Stimulated activated CD4-positive, alpha-beta T cell treated with anti-CD3 and anti-CD28 coated beads, Interleukin-2, amount 100 ng/mL, for 24 hours (primary cell): ENCODE measurements at places on chromosomes 1 and 21.
A peak's percentile ranks its signal among the peaks of the same experiment; 100 is the strongest.

DNA sequence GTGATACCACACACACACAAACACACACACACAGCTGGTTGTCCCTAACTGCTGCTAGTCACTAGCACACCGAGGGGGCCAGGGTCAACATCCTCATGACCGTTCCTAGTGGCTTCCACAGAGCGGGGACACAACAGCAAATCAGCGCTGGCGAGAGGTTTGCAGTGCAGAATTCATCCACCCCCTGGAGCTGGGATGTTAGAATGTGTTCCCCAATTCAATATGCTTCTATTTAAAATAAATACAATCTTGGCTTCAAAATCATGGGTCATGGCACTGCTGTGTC, 16.2 kb upstream of the C2CD2 start:
- no peak for DNase-seq

DNA sequence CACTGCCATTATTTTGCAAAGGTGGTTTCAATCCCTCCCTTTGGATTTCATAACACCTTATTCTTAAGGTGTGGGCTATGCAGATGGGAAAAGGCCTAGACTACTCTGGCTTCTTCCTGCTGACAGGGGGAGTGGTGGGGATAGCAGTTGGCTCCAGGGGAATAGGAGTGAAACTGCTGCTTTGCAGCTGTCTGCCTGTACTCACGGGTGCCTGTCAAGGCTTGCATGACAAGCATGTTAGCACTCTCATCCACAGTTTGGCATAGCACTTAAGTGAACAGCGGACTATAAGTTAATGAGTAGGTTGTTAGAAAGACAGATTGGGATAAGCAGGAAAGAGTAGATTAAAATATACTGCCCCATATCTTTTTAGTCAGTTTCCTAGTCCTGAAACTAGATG, 287.5 kb upstream of the DAB1 start:
- no peak for DNase-seq

DNA sequence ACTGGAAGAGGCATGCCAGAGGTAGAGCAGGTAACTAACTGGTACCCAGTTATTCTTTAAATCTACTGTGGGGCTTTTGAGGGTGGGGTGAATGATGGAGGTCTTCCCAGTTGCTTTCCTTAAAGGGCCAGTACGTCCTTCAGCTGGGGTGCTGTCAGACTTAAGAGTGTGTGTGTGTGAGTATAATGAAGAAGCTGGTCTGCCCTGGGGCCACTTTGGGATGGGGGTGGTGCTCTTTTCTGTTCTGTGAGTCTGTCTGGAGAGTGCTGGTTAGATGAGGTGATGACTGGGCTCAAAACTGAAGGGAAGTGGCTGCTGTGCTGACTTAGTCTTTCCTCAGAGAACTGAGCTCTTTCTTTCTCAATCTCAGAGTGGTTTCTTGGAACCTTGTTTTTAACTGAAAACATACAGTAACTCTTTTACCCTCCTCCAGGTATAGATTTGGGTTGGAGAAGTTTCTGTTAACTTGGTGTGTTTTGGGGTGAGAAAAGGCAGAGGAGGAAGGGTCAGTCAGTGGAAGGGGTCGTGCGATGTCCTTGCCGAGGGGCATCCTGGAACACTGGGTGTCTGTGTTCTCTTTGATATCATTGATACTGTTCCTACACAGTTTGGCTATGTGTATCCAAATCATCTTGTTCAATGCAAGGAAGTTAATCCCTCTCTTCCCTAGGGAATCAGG, 746 bp downstream of the MACF1 start:
- peak; percentile 68 for DNase-seq

- no peak for DNase-seq
These were observed 28.9 kb upstream of the KLF18 start for GRCh38 chr1:44170281-44170823.

- no peak for DNase-seq
These were observed 1.9 kb downstream of the TNFRSF18 start for GRCh38 chr1:1204425-1204920.

DNA sequence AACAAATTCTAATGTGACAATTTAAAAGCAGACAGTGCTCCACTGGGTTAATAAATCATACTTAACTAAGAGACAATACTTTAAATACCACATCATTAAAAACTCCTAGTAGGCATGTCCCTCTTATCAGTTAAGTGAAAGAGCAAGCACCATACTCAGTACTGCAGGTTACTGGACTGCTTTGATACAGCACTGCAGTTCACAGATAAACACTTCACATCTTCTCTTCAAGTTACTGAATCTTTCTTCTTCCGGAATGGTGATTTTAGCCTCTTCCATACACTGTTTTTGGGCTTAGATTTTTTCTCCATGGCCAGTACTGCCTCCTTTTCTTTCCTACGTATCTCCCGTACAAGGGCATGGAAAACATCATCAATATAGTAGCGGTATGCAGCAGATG, 11.0 kb downstream of the RIT1 start:
- DNase-seq, result no peak

DNA sequence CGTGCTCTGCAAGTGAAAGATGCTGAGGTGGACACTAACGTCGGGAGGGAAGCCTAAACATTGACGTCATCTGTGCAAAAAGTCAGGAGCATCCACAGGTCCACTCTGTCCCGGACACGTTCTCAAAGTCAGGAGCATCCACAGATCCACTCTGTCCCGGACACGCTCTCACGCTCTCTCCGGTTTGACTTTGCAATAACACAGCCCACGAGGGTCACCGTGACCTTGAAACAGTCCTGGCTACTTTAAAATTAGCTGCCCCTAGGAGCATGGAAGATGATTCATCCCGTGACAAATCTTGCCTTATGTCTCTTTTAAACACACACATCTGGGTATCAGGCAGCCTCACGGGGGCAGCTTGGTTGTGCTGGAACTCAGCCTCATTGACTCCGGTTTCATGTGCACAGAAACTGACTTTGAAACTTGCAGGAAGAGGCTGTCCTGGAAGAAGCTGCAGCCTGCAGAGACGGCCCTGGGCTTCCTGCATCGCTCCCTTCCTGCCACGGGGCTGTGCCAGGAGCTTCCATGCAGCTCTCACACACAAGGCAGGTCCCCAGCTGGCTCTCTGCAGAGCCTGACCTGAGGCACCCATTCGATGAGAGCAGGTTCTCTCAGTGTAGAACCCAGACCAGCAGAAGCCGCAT, 18.1 kb upstream of the COL18A1 start:
- DNase-seq, result no peak

GRCh38 chr1:68046423-68046822, 4.0 kb downstream of the DIRAS3 start:
- no peak for DNase-seq

- no peak for DNase-seq
These were observed 502.2 kb downstream of the PLPP3 start for GRCh38 chr1:56077206-56077605.

GRCh38 chr1:151547119-151547899, 7.2 kb downstream of the TUFT1 start:
- DNase-seq, result no peak

GRCh38 chr21:43597052-43597451, 62.2 kb downstream of the HSF2BP start:
- DNase-seq, result no peak

GRCh38 chr1:237673631-237674030, 217.1 kb downstream of the ZP4 start:
- no peak for DNase-seq

DNA sequence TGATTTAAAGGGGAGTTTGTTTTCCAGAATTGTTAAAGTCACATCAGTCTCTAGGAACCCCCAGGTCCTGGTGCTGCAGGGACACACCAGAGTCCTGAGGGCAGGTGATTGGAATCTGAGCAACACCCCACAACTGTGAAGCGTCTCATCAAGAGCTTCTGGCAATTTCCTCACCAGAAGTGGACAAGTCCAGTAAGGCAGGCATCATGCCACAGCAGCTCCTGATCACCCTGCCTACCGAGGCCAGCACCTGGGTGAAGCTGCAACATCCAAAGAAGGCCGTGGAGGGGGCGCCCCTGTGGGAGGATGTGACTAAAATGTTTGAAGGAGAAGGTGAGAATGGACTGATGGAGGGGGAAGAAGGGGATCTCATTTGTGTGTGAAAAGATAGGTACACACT, 2.1 kb downstream of the ZFP69 start:
- peak; percentile 17 for DNase-seq

DNA sequence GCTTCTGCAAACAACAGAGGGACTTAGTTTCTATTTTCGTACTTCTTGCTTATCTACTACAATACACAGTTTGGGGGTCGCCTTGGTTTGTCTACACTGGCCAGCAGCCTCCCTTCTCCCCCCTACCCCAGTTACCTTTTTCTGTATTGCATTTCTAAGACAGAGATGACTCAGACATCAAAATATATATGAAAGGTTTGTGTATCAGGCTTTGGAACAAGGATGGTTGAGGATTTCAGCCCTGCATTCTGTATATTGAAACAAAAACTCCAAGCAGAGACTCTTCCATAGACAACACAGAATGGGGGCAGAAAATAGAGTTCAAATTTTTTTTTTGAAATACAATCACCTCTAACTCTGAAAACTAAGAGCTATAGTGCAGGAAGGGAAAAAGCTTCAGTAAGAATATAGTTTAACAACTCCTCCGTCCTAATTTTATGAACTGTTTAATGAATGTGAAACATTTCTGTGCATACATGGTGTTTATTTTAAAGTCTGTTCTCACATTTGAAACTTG, 1.9 kb downstream of the SAMD13 start:
- no peak for DNase-seq

- DNase-seq, result no peak
These were observed 8.8 kb upstream of the FABP3 start for GRCh38 chr1:31381394-31382294.

- no peak for DNase-seq
These were observed at the start of gene OR6F1 for GRCh38 chr1:247716546-247716945. TSS of gene OR6F1 (minus strand) at chr1:247716646. CDS start at chr1:247712755, 3,891 bp downstream.

DNA sequence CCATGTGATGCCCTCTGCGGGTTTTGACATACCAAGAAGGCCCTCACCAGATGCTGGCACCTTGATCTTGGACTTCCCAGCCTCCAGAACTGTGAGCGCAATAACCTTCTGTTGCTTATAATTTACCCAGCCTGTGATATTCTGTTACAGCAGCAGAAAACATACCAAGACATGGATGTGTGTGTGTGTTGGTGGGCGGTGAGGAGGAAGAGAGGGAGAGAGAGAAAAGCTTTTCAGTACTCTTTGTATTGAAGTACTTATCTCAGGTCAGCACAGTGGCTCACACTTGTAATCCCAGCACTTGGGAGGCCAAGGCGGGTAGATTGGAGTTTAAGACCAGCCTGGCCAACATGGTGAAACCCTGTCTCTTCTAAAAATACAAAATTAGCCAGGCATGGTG, 23.1 kb downstream of the TRAPPC10 start:
- no peak for DNase-seq

- no peak for DNase-seq
These were observed 1.3 kb upstream of the LIN28A start for GRCh38 chr1:26409191-26409807.
